ENCODE measurements at places on chromosomes 4 and X.

- no peak for DNase-seq
Observed at GRCh38 chrX:154028502-154029184, 8.9 kb upstream of the IRAK1 start.

GRCh38 chr4:42225286-42225685 is 72.8 kb upstream of the BEND4 start:
- no peak for DNase-seq

- no peak for DNase-seq
Observed at GRCh38 chrX:31931225-31931624, 859.4 kb upstream of the FTHL17 start.

DNA sequence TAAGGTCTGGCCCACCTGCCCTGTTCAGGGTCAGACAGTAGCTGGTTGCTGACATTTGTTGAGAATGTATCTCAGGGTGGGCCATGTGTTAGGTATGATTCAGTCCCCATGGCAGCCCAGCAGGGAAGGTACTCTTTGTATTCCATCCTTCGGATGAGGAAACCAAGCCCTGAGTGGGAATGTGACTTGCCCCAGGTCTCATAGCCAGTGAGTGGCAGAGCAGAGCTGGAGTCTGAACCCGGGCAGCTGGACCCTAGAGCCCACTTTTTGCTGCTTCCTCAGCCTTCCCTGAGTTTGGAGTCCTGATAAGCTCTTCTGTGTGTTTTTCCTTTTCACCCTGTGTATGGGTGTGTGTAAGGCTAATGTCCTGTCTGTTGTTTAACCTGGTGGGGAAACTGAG is 21.6 kb upstream of the UBA1 start:
- no peak for DNase-seq

DNA sequence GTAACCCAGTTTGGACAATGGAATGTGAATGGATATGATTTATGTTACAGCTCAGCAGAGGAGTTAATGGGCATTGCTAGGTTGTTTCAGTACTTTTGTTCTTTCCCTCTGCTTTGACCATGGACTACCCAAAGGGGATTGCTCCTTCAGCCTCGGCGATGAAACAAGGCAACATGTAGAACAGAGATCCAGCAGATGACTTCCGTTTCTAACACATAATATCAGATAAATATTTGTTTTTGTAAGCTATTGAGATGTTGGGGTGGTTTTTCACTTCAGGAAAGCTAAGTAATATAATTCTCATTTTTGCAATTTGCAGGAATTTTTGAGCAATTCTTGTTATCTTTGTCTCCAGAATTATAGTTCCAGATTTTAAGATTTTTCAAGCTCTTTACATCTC is 934.6 kb upstream of the GRID2 start:
- no peak for DNase-seq

DNA sequence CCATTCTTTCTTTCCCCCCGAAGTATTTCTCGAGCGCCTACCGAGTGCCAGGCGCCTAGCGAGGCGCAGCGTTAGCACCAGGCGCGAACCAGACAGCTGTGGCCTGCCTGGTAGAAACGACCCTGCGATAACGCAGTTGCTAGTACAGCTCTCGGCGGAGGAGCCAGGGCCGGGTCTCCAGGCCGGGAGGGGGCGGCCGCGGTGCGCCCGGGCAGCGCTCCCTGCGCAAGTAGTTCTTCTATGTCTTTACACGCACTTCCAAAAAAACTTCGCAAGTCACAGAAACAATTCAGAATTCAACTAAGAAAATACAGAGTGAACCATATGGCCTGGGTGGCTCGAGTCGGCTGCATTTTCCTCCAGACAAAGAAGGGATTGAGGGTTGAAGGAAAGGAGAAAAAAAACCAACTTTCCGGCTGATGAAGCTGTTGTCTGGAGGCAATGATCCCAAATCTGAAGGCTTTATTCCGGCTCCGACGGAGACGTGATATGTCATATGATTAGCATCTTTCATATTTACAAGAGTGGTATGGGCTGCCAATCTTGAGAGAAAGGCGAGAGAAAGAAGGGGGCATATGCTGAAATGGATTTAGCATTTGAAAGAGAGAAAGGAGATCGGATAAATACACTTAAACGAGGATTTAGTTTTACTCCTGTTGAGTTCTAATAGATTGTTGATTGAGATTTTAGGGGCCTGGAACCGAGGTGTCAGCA is 7.2 kb upstream of the NEUROG2 start:
- no peak for DNase-seq

DNA sequence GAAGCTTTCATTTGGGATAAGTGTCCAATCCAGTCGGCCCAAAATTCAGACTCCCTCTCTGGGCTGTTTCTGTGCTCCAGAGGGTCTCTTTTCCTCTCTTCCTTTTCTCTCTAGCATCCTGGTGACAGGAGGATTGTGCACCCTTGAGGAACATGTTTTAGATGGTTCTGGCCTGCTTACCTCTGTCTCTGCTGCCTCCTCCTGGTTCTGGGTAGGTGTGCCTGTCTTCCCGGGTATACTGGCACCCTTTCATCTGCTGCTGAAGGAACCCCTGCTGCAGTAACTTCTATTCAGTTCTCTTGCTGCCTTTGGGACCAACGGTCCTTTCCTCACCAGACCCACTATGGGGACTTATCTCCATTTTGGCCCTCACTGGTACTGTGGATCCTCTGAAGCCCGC is 53.2 kb downstream of the HMGB2 start:
- DNase-seq = no peak

DNA sequence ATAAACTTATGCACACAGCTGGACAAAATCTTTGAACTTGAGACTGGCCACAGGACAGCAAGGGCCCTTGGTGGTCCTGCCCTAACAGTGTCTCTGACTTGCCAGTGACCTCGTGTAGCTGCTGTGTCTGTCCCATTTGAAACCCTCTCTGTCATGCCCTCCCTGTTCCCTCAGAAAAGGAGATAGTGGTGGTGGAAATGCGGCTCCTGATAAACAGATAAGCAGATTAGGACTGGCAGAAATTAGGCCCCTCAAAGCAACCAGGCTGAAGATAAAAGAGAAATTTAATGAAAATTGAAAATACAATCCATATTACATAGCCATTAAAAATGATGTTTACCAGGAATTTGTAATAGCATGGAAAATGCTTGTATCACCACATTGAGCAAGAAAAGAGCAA is 136.6 kb upstream of the ATP6AP2 start:
- no peak for DNase-seq

DNA sequence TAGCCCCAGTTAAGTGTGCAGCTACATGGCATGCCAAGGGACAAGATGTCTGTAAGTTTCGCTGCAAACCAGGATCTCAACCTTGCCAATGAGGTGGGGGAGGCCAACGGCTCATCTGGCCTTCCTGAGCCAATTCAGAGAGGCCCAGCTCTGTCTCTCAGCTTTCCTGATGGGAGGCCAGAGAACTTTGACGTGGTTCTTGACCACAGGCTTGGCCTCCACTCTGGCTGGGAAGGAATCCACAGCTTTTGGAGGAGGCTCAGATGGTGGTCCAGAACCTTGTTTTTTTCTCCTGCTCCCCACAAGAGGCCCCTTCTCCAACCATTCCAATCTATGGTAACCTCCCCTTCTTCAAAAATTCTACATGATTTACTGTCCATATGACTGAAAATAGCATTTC is 9.8 kb downstream of the CAPN6 start:
- DNase-seq = no peak

DNA sequence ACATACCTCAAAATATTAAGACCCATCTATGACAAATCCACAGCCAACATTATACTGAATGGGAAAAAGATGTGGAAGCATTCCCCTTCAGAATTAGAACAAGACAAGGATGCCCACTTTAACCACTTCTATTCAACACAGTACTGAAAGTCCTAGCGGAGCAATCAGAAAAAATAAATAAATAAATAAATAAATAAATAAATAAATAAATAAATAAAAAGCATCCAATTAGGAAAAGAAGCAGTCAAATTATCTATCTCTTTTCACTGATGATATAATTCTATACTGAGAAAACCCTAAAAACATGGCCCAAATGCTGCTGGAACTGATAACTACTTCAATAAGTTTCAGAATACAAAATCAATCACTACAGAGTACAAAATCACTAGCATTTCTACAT is 67.5 kb downstream of the PRR32 start:
- no peak for DNase-seq

GRCh38 chr4:120415896-120416295 is 349.2 kb upstream of the MAD2L1 start:
- no peak for DNase-seq

DNA sequence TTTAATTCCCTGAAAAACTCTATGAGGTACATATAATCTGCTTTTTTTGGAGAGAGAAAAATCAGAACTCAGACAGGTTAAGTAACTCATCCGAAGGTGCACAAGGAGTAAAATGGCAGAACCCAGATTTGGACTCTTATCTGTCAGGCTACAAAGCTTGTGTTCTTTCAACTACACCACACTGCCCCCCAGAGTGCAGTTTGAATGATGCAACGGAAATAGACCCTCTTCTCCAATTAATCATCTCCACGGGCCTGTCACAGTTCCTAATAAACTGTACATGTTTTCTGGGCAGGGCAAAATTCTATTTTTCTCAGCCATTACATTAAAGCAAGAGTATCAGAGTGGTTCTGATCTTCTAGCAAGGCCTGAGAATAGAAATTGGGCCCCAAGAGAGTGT is 35.3 kb upstream of the DCX start:
- no peak for DNase-seq

DNA sequence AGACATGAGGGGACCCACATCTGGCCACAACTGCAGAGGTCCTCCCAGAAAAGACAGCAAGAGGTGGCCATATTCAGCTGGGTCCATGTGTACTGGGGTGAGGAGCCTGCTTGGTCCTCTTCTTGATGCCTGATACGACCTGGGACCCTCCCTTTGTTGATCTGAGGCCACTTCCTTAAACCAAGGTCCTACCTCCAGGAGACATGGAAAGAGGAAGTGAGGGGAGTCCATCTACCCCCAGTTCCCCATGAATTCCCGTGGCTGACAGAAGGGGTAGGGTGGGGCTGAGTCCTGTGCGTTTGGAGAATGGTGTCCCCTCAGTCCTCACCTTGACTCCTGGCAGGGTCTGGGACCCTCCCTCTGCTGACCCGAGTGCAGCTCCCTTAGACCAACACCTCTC is 2.1 kb downstream of the MAGEA10 start:
- DNase-seq = no peak

GRCh38 chr4:188665491-188666457 is 526.5 kb downstream of the TRIML1 start:
- no peak for DNase-seq

DNA sequence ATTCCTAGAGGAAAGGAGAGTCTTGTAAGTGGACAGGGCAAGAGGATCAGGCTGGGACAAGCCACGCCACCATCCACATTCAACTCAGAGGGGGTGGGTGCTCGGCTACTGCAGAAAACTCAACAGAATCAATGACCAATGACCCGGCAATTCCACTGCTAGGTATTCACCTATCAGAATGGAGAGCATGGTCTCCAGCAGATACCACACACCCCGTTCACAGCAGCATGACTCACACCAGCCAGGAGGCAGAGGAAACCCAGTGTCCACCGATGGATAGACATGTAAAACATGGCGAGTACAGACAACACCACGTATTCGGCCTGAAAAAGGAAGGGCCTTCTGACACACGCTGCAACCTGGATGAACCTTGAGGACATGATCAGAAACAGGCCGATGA is 175.9 kb downstream of the AFAP1 start:
- no peak for DNase-seq
